ENCODE measurements at places on chromosomes 11 and 22.
A peak's percentile ranks its signal among the peaks of the same experiment; 100 is the strongest.

DNA sequence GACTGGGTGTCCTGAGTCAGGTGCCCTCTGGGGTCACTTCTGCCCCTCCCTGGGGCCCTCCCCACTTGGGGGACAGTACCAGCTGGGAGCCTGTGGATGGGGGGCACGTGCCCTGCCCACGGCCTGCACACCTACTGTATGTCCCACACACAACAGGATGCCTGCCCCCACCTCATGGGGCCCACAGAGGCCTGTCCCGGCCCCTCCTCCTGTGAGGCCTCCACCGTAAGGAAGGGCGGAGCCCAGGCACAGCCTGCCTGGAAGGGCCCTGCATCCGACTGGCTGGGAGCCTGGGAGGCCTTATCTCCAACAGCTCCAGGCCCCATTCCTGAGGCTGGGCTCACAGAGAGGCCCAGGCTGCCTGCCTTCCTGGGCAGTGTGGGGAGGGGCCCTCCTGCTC is 47.8 kb downstream of the BRSK2 start:
- no peak for DNase-seq

DNA sequence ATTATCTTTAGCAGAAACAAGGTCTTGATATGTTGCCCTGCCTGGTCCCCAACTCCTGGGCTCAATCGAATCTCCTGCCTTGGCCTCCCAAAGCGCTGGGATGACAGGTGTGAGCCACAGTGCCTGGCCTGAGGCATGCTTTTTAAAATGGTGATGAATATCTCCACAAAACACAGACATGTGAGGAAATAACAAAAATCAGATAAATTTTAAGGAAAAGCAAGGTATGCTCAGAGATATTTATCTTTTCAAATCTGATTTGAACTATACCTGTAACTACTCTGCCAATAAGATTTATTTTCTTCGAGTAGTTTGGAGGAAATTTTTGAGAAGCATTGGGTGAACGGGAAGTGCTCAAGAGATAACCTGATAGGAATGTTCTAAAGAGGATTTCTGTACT is 35.9 kb upstream of the MMP20 start:
- no peak for DNase-seq

GRCh38 chr11:70496591-70497535 is 98.5 kb downstream of the CTTN start:
- DNase-seq, result no peak

- DNase-seq, result peak; percentile 63
These were observed 2.1 kb upstream of the DMC1 start for GRCh38 chr22:38572065-38572464.

GRCh38 chr11:103147627-103148026 is 38.4 kb downstream of the DYNC2H1 start:
- no peak for DNase-seq

DNA sequence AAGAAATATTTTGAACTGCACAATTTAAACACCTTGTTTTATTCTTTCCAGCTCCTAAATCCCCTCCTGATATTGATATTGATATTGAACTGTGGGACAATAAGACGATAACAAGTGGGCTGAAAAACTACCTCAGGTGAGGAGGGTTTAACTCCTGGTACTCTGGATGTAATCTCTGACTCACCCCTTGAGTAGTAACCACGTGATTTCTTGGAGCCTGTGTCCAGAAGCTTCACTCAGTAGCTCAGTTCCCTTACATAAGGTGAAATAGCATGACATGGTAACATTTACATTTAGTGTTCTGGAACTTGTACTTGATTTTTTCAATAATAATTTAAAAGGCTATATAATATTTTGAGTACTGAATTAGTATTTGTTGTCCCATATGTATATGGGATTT is 168.0 kb downstream of the PGR start:
- DNase-seq, result no peak

DNA sequence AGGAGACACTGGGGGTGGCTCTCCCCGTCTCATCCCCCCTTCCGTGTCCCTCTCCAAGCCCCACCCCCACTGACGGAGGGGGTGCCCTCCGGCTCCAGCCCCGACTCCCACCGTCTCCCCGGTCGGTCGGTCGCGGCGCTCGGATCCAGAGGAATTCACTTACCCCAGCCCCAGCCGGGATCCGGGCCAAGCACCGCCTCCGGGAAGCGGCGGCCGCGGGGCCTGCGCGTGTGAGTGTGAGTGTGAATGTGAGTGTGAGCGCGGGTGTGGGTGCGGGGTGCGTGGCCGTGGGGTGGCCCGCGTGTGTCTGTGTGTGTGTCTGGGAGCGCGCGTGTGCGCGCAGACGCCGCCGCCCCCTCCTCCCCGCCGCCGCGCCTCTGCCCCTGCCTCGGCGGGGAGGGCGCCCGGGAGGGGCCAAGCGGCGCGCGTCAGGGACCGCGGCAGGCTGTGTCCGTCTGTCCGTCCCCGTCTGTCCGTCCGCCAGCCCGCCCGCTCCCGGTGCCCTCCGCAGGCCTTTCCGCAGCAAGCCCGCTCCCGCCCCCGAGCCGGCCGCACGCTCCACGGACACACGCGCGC is at the start of gene ELFN2:
TSS of gene ELFN2 (minus strand) at position 345 of the 576 bp plus-strand sequence. CDS start 51,945 bp downstream, outside the sequence.
- DNase-seq, result peak; percentile 58

GRCh38 chr11:107623183-107623582 is 32.2 kb downstream of the ELMOD1 start:
- no peak for DNase-seq

DNA sequence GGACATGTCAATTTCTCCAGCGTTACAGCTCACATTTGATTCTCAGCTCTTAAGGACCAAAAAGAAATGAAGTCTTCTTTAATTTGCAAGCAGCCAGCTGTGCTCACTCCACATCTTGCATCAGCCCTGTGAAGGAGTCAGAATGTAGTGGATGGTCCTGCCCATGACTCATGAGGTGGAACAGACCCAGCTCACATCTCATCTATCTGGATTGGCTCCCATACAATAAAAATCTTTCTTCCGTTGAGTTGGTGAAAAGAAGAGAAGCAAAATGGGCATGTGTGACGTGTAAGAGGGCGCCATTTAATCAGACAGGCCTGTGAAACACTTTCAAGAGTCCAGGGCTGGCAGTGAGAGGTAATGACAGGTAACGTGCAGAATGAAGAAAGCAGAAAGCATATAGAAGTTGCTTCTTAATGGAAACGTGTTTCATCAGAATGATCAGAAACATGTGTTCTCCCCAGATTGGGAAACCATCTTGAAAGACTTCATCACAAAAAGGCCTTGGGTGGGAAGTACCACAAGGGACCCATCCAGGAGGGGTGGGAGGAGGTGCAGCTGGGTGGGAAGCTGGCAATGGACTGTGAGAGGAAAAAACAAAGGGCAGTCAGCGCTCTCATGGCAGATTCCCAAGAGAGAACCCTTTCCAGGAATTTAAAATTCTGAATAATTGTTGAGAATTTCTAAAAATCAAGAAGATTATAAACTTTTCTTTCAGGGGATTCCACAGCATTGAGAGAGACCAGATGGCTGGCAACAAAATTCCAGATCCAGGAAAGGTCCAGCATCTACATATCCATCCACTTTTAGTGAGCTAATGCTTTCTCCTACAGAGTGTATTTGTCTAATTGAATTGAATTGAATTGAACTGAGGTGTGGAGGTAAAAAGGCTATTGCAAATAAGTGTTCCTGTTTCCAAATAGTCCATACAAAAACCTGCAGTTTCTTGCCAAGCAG is 57.0 kb downstream of the ETS1 start:
- DNase-seq, result no peak

DNA sequence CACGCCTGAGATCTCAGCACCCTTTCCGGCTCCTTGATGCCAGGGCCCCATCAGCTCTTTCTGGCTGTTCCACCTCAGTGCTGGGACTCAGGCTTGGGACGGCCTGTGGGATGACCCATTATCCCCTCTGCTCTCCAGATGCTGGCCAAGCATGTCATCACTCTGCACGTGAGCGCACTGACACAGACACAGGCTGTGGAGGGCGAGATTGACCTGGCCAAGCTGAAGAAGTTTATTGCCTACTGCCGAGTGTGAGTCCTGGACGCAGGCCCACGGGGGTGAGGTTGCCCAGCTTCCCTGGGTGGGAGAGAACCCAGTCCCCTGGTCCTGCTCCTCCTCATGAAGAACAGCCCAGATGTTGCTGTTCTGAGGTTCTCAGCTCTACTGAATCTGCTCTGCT is 17.7 kb downstream of the MCM5 start:
- DNase-seq, result no peak

DNA sequence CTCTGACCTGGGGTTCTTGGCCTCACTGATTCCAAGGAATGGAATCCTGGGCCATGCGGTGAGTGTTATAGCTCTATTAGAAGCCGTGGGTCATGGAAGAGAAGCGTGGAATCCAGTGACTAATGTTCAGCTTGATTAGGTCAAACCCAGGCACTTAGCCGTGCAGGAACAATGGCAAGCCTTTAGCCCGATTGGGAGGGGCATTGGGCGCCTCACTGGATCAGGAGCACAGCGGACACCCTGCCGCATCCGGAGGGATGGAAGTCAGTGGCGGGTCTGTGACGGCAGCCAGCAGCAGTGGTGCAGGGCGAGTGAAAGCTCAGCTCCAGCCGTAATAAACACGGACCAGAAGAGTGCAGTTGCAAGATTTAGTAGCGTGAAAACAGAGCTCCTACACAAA is 20.5 kb upstream of the SLC17A6 start:
- DNase-seq, result no peak

DNA sequence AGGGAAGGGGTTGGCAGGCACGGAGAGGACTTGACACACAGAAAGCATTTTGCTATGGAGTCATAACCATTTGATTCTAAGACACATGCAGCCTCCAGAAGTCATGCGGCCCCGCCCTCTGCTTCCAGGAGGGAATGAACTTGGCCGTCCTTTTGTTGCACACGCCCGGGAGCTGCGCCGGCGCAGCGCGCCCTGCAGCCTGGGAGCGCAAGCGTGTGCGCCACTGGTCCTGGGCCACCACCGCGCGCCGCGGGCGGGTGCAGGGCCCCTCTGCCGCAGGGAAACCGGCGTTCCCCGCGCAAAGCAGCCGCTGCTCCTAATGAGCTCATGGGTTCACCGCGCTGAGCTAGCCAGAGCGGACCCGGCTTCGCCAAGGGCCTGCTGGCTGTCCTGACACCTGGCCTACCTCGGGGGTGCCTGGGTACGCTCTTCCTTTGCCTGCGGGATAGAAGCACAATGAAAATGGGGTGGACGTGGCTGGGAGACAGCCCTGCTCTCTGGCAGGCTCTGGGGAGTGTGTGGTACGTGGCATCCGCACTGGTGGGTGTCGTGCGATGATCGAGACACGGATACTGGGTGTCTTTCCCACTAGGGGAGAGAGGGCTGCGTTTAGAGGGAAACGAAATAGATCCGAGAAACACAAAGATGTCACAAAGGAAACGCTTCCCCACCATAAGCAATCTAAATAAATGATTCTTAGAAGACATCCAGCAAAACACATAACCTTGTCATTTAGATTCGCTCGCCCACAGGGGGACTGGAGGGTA is 669 bp downstream of the MICAL3 start:
- DNase-seq, result peak; percentile 65

- no peak for DNase-seq
These were observed 23.9 kb downstream of the GLB1L2 start for GRCh38 chr11:134355656-134356055.

DNA sequence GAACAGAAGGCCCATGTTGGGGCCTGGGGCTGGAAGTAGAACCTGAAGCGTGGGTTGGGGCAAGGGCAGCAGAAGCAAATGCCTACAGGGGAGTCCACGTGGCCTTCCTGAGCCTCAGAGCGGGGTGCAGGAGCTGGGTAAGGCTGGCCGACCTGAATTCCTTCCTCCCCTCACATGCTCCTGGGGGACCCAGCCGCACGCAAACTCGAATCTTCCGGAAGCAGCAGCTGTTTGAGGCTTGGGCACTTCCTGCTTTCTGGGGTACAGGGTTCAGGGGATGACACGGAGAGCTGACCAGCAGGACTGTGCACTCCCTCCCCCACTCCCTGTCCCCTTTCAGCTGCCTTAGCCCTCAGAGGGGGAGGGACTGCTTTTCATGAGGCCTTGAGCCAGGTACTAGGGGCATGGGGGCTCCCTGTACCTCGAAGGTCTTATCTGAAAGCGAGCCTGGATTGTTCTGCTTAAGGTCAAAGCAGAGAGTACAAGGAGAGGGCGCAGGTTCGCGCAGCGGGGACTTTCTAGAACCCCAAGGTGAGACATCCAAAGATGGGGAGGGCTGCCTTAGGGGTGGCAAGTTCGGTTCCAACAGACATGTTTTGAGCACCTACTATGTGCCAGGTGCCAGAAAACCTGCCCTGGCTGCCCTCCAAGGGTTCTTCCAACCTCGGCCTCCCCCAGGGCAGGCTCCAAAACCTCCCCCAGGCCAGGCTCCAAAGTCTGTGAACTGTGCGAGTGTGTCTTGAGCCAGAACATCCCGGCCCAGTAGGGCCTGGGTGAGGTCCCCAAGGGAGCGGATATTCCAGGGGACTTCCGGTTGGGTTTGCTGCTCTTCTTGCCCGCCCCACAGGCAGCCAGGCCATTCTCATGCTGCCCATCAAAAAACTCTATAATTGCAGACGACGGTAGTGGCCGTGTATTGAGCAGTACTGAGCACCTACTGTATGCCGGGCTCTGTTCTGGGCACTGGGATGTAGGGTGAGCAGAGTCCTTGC is 1.7 kb downstream of the NCF4 start:
- DNase-seq, result peak; percentile 91

DNA sequence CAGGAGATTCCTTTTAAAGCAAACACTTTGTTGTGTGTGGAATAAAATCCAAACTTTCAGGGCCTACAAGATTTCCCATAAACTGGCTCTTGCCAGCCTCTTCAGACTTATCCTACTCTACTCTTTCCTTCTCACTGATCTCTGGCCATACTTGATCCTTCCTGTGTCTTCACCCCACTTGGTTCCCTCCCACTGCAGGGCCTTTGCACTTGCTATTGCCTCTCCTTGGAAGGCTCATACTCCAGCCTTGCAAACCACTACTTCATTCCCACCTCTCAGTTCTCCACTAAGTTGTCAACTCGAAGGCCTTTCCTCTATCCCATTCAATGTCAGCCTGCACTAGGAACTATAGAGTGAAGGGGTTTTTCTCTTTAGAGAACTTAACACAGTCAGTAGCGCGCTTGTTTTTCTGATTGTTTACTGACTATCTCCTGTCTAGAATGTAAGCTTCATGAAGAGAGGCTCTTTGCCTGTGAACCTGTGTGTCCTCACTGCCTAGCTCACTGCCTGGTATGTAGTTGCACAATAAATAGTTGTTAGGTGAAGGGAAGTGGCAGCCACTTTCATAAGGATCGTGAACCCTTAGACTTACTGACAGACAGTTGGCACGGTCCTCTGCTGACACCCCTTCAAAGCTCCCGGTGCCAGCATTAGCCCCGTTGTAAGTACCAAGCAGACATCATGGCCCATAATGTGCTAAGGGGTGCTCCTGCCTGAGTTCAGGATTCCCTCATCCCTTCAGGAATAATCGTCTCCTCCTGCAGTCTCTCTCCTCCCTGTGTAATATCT is 833 bp upstream of the ME3 start:
- DNase-seq, result no peak

- DNase-seq, result peak; percentile 33
These were observed 68.3 kb downstream of the C11orf58 start for GRCh38 chr11:16806791-16807190.

GRCh38 chr22:22156716-22157347 is 87.8 kb upstream of the VPREB1 start:
- peak; percentile 88 for DNase-seq

- DNase-seq, result no peak
These were observed 16.8 kb downstream of the EXT2 start for GRCh38 chr11:44112091-44112821.

- no peak for DNase-seq
These were observed 5.5 kb downstream of the MRPL49 start for GRCh38 chr11:65127473-65128181.

GRCh38 chr11:909406-909805 is 1.2 kb downstream of the CHID1 start:
- no peak for DNase-seq

GRCh38 chr11:61860054-61860903 is 31.1 kb downstream of the FADS3 start:
- DNase-seq, result no peak

Data from suppressor macrophage (primary cell).